ENCODE measurements at places on chromosomes 6 and 20.

GRCh38 chr20:40683221-40683893 is 5.7 kb downstream of the MAFB start:
- no peak for DNase-seq

- DNase-seq = no peak
Observed at GRCh38 chr6:35539223-35539622, 26.5 kb upstream of the TULP1 start.

- DNase-seq = no peak
Observed at GRCh38 chr6:99393366-99393697, 663 bp downstream of the COQ3 start.

DNA sequence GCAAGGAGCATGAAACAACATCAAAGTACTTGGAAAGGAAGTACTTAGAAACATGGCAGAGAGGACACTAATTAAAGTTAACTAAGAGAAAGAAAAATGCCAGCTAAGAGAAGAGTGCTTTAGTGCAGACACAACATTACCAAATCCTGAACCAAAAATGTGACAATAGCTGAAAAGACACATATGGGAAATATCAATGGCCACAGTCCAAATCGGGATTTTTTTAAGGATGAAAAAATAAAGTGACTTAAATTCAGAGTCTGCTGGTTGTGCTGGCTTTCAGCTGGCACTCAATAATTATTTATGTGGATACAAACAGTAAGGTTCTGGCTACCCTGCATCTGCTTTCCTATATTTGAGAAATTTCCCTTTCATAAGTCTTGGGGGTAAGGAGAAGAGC is 12.6 kb upstream of the DST start:
- DNase-seq = no peak

DNA sequence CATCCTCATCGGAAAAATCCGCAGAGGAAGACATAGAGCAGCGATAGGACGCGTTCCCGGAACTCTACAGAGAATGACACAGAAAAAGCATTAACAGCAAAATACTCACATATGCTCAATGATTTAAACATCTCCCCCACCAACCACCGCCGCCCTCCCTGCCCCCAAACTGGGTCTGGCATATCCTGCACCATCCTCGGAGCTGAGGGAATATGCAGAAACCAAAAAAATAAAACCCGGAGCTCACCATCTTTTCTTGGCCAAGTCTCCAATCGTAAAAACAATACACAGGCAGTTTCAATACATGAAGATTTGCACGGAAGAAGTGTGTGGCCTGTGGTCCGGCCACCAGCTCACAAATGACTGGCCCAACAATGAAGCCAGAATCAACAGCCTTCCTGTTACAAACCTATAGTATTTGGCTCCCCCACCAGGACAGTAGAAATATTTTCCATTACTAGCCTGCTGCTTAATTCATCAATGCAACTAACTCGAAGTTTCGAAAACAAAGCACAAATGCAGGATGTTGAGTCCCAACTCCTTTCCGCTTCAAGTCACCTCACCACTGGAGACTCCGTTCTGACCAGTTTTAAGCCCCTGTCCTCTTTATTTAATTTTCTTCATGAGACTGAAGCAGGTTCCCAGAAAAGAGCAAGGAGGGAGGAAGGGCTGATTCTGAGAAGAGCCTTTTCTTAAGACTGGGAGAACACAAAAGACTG is 103.2 kb upstream of the BEND6 start:
- no peak for DNase-seq

DNA sequence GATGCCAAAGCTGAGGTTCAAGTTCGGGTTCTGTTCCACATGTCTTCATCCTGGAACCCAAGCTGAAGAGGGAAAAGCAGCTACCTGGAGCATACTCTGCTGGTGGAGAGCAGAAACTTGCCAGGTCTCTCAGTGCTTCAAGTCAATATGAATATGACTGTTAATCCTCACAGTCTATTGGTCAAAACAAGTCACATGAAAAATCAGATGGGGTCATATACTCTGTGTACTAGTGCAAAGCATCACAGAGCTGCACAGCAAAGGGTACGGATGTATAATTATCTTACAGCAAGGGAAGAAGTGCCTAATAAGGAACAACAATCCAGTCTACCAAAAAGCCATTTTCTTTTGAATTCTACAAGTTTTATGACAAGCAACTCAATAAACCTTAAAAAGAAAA is 11.6 kb downstream of the NCOA7 start:
- DNase-seq = no peak

DNA sequence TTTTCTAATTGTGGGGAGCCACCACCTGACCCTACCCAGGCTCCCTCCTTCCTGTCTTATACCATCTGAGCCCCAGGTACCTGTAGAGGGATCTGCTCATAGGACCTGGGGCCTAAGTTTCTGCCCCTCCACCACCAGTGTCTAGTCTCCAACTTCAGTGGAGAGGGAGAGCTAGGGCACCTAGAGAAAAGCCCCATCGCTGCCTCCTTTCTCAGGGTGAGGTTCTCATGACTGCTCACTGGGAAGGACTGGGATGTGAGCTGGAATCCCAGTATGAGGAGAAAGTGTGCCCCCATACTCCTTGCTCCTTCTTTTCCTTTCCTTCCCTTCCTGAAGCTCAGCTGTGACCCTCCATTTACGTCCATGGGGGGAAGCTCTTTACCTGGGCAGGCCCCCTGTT is 231.6 kb downstream of the LRFN2 start:
- DNase-seq = no peak

DNA sequence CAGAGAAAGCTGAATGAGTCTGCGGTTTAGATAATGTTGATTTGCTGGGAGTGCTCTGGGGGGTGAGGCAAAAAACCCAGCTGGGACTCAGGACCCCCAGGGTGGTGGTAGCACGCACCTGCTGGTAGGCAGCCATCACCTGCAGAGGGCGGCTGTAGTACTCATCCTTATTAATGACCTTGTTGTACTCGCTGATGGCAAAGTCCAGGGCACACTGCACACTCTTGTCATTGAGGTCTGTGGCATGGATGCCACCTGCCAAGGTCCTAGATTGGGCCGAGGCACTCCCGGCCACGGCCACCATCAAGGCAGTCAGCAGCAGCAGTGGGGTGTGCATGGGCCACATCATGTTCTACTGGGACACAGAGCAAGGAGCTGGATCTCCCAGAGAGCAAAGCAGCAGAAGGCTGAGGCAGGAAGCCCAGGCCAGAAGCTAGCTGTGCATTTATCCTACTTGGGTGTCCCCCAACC is at the start of gene CST5:
TSS of gene CST5 (minus strand) at position 421 of the 471 bp plus-strand sequence. CDS start at position 349, 72 bp downstream.
- DNase-seq = no peak

GRCh38 chr6:162090734-162091133 is 636.8 kb downstream of the PRKN start:
- DNase-seq = no peak

- no peak for DNase-seq
Observed at GRCh38 chr20:24165301-24166122, 176.9 kb upstream of the GGTLC1 start.

DNA sequence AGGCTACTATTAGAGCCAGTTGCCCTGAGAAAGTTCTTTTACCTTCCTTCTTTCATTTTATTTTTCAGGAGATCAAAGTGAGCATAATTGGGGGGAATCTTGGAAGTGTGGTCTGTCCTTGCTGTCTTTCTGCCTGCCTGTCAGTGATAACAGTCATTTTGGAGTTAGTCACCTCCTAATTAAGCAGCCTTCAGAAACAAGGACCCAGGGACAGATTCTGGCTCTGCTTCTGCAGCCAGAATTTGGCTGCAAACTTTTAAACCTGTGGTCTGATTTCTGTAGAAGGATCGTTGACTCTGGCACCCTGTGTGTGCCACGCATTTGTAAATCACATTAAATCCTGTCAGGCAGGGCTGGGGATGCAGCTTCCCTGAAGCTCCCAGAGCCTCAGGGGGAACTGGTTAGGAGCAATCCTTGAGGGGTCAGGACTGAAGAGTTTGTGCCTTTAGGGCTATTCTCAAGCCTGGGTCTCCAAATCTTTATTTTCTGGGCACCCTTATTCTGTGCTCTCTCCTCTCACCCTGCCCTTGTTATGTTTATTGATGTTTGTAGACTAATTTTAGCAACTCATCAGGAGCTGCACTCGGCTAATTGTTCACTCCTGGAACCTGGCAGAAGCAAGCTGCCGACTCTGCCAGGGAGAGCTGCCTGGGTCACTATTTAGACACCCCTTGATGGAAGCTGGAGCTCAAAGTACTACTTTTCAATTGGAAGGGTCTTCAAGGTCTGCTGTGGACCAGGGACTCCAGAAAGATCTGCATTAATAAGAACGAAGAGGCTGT is 6.8 kb downstream of the NOX3 start:
- no peak for DNase-seq

- no peak for DNase-seq
Observed at GRCh38 chr6:159854959-159855358, 35.8 kb upstream of the MAS1 start.

DNA sequence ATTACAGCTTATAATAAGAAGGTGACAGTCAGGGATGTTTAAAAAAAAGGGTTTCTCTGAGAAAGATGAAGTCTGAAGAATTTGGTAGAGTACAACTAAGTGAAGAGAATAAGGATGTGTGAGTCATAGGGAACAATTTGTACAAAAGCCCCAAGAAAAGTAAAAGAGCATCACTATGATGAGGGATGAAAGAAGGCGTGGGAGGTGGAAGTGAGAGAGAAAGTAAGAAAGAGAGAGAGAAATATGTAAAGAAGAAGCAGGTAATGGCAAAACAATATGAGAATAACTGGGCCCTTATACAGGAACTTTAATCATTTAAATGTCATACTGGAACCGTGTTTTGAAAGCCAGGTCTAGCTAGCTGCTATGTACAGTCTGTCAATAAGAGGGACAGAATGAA is 179.4 kb downstream of the ASCC3 start:
- DNase-seq = no peak
